ENCODE measurements at places on chromosomes 5 and 9.

DNA sequence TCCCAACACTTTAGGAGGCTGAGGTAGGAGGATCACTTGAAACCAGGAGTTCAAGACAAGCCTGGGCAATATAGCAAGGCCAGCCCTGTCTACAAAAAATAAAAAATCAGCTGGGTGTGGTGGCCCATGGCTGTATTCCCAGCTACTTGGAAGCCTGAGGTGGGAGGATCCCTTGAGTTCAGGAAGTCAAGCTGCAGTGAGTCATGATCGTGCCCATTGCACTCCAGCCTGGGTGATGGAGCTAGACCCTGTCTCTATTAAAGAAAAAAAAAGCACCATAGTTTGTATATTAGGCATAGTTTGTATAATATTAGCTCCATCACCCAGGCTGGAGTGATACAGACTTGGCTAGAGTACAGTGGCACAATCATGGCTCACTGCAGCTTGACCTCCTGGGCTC, 9.6 kb upstream of the NME5 start:
- DNase-seq = no peak

DNA sequence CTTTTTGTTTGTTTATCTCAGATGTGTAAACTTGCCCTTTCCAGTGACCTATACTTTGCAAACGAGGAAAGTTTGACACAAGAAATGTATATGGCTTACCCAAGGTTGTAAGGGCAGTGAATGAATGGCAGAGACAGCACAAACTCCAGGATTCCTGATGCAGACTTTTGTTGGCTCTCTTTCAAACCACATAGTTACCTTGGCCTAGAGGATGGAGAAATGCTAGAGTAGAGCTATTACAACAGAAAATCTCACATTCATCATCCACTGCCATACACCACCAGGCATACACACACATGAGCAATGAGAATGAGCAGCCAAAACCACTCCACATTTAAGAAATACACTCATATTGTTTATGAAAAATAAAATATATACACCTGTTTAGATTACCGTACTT, 387.0 kb downstream of the TLR4 start:
- no peak for DNase-seq

- DNase-seq = no peak
Observed at GRCh38 chr5:144013816-144014215, 156.6 kb downstream of the YIPF5 start.

GRCh38 chr5:34680896-34681295, 24.8 kb downstream of the RAI14 start:
- DNase-seq = no peak

GRCh38 chr5:179805529-179806249, 977 bp downstream of the MGAT4B start:
- DNase-seq = no peak

- no peak for DNase-seq
Observed at GRCh38 chr5:2167671-2168070, 284.9 kb upstream of the IRX4 start.

DNA sequence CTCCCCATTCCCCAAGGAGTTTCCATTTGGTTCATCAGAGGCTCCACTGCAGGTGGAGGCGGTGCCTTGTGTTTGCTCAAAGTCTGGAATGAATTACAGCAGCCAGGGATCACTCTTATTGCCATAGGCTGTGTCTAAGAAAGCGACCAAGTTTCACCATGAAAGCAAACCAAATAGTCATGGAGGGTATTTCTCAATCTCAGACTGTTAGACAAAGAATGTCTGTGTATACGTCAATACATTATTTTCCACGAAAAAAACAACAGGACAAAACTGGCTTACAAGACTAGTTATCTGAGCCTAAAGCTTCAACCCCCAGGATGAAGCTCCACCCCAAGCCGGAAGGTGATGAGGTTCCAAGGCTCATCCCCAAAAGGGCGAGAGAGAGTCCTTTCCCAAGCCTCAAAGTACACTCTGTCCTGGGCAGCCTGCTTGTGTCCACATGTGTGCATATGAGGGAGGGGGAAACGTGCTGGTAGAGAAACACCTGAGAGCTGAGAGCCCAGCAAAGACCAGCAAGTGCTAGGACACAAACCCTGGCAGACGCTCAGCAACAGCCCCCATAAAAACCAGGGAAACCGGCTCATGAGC, 4.3 kb downstream of the B4GALT1 start:
- DNase-seq = no peak

DNA sequence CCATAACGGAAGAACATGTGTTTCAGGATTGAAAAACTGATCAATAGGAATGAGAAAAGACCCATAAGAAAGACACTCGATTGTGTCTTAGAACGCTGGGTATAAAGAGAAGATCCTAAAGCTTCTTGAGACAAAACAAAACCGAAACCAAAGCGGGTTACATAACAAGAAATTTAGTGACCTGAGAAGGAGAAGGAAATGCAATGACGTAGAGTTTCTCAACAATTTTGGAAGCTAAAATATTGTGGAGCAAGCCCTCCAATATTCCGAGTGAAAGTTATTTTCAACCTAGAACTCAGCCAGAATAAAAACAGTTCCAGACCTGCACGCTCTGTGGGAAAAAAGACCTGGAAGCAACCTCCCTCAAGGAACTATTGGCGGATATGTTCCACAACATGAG, 81.9 kb upstream of the FREM1 start:
- DNase-seq = no peak

- no peak for DNase-seq
Observed at GRCh38 chr5:2163940-2164490, 281.3 kb upstream of the IRX4 start.

DNA sequence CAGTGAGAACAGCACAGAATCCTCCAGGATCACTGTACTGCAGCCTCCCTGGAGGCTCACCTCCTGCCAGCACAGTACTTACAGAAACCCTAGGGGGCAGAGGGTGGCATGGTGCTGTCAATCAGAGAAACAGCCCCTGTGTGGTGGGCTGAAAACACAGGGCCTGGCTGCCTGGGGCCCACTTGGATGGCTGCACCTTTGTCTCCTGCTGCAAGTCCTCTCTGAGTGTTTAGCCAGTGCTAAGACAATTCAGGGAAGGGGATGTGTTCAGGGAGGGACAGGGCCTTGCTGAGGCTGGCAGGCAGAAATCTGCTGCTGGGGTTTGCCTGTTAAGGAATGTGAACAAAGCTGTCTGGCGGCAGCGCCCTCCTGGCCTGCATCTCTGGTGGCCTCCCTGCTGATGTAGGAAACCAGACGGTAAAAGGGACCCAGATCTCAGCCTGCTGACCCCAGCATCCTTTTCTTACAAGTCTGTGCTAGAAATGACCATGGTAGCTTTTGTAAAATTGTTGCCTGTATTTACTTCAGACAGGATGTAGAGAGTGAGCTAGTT, 39.5 kb downstream of the PRRC2B start:
- no peak for DNase-seq

DNA sequence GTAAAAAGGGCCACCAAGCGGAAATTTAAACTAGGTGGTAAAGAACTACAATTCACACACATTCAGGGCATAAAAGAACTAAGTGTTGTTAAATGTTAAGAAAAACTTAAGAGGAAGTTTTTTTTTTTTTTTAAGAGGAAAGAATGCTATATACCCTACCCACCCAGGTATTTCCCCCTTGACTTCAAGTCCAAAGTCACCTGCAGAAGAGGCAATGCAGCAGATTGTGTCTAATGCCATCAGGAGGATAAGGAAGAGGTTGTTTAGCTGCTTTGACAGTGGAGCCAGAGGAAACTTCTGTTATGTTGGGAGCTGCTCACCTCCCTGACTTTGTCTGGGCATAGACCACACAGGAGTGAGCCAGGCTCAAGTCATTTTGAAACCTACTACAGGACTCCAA, 69.2 kb downstream of the MPDZ start:
- DNase-seq = no peak

DNA sequence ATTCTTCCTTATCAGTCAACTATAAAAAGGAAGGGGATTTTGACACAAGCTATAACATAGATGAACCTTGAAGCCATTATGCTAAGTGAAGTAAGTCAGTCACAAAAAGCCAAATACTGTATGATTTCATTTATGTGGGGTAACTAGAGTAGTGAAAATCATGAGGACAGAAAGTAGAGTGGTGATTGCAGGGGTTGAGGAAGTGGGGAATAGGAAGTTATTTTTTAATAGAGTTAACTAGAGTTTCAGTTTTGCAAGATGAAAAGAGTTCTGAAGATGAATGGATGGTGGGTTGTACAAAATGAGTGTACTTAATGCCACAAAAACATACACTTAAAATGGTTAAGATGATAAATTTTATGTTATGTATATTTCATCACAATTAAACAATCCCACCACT, 65.4 kb upstream of the FAM174A start:
- DNase-seq = no peak

- no peak for DNase-seq
Observed at GRCh38 chr5:173671121-173671949, 54.9 kb upstream of the BOD1 start.

- DNase-seq = no peak
Observed at GRCh38 chr5:168140241-168140640, 151.2 kb upstream of the WWC1 start.

- DNase-seq = no peak
Observed at GRCh38 chr9:92612292-92612691, 57.6 kb downstream of the IPPK start.

DNA sequence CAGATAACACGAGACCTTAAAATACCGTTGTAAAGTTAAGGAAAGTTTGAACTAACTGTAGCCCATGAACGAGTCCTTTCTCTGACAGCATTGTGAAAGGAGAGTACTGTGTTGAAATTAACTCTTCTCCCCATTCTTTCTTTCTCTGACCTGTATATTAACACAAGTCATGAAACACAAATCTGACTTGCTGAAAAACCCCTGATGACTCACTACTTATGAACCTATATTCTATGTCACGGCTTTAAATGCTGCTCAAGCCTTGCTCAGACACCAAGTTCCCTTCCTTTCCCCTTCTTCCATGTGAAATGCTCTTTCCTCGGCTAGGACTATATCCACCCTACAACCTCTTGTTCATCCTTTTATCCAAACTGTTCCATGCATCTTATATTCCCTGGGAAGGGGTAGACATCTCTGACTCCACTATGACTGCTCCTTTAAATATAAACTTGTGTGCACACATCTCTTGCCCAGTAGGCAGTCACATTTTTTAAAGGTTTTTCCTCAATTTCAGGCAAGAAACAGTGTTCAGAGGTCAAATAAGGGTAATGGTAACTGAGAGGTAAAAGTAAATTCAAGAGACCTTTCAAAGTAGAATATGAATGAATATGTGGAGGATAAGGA, 142.9 kb downstream of the NFIB start:
- DNase-seq = no peak

DNA sequence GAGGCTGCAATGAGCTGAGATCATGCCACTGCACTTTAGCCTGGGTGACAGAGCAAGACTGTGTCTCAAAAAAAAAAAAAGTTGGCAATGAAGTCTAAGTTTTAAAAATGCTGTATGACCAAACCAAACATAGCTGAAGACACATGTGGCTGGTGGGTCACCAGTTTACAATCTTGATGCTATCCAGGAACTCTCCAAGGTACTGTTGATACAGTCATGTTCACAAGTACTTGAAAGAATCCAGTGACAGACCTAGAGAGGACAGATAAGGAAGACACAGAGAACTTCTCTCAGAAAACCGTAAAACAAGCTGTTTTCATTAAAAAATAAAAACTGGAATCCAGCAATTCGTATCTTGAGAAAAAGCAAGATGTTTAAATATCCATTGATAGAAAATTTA, 95.7 kb downstream of the ACTBL2 start:
- DNase-seq = no peak

DNA sequence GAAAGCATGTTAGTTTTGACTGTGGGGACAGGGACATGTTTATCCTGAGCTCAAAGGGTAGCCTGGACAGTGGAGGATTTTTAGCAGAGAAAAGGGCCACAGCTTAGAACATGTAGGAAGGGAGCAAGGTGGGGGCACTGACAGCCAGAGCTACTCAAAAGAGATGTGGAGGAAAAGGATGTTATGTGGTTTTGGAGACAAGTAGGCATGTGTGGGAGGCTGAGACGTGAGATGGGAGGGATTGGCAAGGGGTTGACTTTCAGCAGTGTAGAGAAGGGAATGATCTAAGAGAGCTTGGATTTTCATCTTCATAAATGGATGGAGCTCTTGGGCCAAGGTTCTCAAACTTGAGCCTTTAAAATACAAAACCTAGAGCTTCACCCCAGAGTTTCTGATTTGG, 24.0 kb downstream of the SYK start:
- DNase-seq = no peak

- DNase-seq = no peak
Observed at GRCh38 chr5:111851631-111852548, 94.9 kb upstream of the NREP start.

DNA sequence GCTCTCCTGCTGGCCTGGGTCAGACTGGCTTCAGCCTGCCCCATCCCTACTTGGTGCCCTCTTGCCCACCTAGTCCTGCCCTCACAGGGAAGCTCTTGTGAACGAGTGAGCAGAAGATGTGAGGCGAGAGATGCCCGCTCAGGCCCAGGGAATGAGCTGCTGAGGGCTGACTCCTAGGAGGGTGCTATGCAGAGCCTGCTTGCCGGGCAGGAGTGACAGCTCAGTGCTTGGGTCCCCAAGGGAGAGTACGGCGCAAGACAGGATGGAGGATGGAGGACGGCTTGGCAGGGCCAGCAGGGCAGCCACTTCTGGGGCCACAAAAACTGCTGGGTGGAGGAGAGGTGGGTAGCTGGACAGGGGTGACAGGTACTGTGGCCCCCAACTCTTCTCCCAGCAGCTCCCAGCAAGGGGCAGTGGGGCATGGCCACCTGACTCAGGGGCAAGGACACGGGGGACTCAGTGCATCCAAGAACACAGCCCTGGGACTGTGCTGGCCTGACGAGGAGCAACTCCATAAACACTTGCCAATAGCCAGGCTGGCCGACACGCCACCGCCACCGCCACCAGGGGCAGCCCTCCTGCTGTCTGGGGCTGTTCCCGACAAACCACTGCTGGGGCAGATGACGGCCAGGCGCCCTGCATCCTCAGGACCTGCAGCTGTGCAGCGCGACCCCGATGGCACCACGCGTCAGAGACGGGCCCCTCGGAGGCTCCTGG, 55.6 kb upstream of the UBAC1 start:
- no peak for DNase-seq

- no peak for DNase-seq
Observed at GRCh38 chr9:13083963-13084528, 195.4 kb downstream of the MPDZ start.

- no peak for DNase-seq
Observed at GRCh38 chr9:17075758-17076485, 58.9 kb upstream of the CNTLN start.

DNA sequence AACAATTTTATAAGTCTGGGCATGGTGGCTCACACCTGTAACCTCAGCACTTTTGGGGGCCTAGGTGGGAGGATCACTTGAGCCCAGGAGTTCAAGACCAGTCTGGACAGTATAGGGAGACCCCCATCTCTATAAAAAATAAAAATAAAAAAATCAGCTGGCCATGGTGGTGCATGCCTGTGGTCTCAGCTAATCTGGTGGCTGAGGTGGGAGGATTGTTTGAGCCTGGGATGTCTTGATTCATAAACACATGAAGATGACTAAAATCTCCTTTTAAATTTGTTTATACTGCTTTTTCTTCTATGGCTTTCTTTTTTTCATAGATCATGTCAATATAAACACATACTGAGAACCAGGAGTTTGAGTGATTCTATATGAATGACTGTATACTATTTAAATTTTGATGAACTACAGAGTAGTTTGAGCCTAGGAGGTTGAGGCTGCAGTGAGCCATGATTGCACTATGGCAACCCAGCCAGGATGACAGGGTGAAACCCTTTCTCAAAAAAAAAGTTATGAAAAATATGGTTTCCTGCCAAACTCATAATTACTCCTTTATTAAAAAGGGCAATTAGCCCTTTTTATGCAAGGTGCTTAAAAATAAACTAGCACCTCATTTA, 14.2 kb downstream of the RIC1 start:
- no peak for DNase-seq

Measured in activated T-cell treated with anti-CD3 and anti-CD28 coated beads, Interleukin-2, amount 50 U/mL, for 1 hour (primary cell).